ENCODE measurements at places on chromosomes 2 and 18.

DNA sequence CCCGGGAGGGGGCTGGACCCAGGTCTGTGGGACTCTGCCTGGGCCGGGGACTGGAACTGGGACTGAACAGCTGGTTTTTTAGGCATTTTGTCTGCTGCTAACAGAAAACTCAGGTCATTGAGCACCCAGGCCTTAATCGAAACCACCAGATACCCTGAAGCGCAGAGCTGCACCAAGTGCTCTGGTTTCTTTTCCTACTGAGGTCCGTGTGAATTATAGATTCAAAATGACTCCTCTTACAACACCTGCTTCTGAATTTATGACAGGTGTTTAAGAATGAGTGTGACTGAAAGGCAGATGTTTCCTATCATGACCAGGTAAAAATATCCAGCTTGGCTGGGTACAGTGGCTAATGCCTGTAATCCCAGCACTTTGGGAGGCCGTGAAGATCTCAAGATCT lies 47.8 kb downstream of the TRAPPC12 start:
- no peak for DNase-seq

DNA sequence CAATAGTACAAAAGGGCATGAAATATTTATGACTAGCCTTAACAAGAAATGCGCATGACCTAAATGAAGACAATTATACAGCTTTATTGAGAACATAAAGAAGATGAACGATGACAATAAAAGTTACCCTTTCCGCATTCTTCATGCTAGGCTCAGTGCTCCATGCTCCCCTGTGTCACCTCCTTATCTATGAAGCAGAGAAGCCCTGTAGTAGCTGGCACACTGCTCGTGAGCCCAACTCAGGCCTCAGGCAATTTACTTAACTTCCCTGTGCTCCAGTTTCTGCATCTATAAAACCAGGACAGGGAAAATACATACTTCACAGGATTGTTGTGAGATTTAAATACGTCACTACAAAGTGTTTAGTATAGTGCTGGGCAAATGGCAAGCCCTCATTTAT lies 34.5 kb upstream of the NABP1 start:
- DNase-seq: no peak

GRCh38 chr2:190695739-190696138 lies 46.9 kb downstream of the NAB1 start:
- DNase-seq: no peak

GRCh38 chr2:43154685-43155084 lies 71.7 kb downstream of the ZFP36L2 start:
- DNase-seq: no peak

DNA sequence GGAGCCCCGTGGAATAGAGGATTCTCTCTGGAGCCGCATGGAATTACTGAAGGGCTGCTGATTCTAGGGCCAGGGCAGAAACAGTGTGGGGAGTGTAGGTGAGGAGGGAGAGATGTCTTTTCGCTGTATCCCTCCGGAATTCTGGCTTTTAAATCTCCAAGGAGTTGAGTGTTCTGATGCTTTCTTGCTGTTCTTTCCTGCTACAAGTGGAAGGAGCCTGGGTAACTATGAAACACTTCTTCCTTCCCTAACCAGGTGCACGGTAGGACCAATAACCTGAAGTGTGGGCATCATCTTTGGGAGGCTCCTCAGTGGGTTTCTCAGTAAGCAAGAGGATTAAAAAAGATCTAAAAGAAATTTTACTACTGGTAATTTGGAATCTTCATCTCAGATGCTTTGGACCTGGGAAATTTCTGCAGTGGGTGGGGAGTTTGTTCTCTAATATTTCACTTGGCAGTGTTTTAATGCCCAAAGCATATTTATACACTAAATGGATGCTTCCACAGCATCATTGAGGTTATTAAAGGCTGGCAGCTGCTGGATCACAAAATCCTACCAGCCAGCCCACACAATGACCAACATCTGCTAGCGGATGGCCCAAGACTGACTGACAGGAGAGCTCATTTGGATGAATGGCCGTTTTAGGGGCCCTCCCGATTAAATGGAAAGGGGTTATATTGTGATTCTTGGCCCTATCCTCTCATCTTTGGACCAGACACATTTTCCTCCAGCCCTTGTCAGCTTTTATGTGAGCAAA lies 2.1 kb downstream of the EML6 start:
- DNase-seq: no peak
